ENCODE measurements at places on chromosomes 1 and 21.

DNA sequence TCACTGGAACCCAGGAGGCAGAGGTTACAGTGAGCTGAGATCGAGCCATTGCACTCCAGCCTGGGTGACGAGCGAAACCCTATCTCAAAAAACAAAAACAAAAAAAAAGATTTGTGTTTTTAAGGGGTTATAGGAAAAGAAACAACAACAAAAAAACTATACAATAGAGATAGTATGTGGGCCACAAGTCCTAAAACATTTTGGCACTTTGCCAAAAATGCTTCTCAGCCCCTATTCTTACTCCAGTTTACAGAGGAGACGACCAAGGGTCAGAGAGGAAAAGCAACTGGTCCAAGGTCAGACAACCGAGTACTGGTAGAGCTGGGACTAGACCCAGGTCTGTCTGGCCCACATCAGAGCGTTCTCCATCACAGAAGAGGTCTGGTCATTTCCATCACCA, 3.0 kb downstream of the FBXO44 start:
- no peak for DNase-seq

- no peak for DNase-seq
Observed at GRCh38 chr1:183646776-183647175, 6.3 kb downstream of the APOBEC4 start.

DNA sequence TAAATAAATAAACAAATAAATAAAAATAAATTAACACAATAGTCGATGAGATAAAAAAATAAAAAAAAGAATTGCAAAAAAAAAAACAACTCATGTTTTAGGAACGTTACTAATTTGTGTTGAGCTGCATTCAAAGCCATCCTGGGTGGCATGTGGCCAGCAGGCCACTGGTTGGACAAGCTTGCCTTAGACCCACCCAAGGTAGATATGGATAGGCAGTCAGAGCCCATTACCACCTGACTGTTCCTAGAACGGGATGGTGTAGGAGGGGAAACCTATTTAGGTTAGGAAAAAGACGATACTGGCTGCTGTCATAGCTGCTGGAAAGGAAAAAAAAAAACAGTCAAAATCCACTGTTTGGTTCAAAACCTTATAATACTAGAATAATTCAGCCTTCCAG, 40.8 kb downstream of the HTR6 start:
- no peak for DNase-seq

- no peak for DNase-seq
Observed at GRCh38 chr1:221548942-221549341, 192.9 kb downstream of the DUSP10 start.

- no peak for DNase-seq
Observed at GRCh38 chr1:10671090-10671489, 125.4 kb downstream of the CASZ1 start.

DNA sequence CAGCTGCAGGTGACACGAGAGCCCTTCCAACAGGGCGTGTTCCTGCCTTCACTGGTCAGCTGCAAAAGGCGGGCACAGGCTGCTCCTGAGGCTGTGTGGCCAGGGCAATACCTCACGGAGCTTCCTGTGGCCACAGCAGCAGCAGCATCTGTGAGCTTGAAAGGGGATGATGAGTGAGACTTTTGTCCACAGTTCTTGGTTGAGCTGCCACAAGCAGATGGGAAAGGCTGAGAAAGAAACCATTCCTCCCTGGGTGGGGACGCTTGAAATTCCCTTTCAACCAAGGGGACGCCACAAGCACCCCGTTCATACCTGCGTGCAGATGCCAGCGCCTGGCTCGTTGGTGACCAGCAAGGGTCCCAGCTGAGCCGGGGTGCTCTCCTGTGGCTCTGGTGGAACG, 37.6 kb downstream of the B3GALT5 start:
- no peak for DNase-seq

GRCh38 chr1:45266151-45266801, 59.9 kb upstream of the ZSWIM5 start:
- no peak for DNase-seq

GRCh38 chr1:200907611-200908097, 13.0 kb downstream of the INAVA start:
- no peak for DNase-seq

GRCh38 chr1:202160377-202160940, at the start of gene PTPN7:
TSS of gene PTPN7 (minus strand) at chr1:202160602. CDS start at chr1:202159402, 1,200 bp downstream.
- no peak for DNase-seq

GRCh38 chr1:225413708-225414375, 14.0 kb downstream of the LBR start:
- no peak for DNase-seq

DNA sequence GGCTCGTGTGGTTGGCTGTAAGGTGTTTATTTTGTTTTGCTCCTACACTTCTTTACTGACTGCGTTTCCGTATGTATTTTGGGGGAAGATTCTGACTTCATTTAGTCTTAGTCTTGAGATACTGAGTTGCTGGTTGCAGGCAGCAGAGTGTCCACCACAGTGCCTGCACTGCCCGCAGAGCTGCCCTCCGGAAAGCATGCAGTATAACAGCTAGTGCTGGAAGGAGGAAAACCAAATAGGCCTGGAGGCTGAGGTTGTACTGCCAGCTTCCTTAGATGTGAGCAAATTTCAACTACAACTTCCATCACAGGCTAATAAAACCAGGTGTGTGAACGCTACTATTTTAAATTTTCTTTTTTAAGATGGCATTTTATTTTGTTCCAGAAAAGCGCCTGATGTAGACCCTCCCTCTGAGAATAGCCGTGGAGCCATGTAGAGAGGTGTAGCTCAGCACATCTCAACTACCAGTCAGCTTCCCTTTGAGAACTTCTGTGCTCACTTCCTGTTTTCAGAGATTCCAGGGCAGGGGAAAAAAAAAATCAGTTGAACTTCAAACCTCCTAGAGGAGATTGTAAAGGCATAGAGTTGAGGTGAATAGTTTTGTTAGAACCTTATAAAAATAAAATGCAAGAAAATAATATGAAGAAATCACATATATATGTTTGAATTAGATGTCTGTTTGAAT, 17.6 kb downstream of the LMO4 start:
- DNase-seq: no peak

- DNase-seq: no peak
Observed at GRCh38 chr1:197663162-197663953, 111.9 kb downstream of the DENND1B start.

DNA sequence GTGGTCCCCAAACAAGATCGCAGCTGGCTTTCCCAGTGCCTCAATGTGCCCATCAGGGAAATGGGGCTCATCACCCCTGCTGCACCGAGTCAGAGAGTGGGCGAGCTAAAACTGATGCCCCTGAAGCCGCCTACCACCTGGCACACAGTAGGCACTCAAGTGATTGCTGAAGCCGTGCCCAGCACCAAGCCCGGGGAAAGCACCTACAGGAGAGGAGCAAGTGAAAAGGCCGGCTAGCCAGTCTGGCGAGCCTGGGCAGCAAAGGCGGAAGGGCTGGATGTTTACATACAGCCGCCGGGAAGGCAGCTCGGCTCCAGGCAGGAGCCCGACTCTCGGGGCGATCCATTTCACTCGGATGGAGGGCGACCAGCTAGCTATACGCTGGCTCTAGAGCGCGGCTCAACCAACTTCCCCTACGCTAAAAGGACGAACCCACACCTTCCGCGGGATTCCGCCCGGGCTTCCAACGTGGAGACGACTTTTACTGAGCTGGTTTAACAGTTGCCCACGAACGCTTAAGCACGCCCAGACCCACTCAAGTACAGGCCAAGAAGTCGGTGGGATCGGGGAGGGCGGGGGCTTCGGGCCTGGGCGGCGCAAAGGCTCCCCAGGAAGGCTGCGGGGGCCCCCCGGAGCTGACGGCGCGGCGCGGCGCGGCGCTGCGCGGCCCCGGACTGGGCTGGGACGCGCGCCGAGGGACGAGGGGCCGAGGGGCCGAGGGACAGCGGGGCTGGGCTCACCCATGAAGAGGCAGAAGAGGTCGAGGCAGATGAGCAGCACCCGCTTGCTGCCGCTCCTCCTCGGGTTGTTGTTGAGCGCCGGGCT, 1.0 kb downstream of the PLPP3 start:
- peak; percentile 71 for DNase-seq

DNA sequence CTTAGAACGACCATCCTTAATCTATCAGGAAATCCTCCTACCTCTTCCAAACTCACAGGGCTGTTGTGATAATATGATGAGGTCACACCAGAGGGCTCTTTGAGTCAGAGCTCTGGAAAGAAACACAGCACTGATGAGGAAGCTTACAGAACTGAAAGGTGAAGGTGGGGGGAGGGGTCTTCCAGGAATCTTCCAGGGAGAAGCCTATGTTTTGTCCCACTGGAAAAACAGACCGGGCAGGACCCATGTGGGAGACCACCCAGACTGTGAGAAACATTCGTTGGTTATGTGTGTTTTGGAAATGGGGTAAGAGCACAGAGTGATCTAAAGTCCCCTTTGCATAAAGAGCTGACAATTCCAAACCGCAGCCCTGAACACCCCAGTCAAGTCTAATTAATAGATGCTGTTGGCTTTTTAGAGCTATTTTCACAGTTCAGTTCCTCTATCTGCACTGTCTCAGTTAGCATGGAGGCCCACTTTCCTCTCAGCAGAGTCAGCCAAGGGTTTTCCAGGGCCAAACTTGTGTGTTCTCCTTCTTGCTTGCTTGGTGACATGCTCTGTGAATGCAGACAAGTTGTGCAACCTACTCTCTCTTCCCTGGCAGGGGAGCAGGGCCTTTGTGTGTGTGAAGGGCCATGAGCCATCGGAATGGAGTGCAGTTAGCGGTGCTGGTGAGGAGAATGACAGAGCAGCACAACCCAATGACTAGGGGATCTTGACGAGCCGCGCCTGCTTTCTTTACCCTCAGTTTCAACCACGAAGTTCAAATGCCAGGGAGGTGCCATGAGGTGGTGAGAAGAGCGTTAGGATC, 12.3 kb downstream of the PHLDA3 start:
- DNase-seq: no peak

GRCh38 chr21:25494804-25495203, 112.5 kb downstream of the MRPL39 start:
- DNase-seq: no peak

GRCh38 chr1:150612014-150612345, 17.4 kb downstream of the ENSA start:
- DNase-seq: no peak

GRCh38 chr21:28636752-28637691, 355.7 kb downstream of the LTN1 start:
- no peak for DNase-seq

DNA sequence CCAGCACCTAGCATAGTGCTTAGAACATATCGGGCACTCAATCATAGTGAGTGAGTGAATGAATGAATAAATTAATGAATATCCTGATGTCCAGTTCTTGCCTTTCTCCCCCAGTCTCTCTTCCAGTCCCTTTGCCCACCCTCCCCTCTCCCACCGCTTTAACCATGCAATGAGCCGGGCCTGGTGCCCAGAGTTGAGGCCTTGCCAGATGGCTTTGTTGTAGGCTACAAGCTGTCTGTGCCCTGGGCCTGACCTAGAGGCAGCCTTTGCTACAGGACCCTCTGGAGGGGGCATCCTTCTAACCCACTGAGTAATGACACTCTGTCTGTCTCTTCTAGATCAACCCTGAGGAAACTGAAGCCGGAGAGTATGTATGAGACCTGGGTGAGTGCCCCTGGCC, 6.9 kb downstream of the CASQ1 start:
- no peak for DNase-seq

DNA sequence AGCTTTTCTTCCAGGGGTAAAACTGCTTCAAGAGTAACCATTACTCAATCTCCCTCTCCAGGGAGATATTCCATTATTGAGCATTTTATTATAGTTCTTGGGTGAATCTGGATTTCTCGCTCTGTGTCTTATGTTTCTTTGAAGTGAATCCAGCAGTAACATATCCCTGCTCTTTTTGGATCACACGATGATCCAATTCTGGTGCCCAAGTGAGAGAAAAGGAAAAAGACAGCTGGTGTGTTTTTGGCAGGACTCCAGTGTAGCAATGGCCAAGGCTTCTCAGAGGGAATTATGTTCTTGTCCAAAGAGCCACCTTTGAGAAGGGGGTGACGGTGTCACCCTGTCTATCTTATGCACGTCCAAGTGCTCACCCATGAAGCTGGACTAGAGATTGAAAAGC, 140.3 kb upstream of the ERRFI1 start:
- DNase-seq: no peak

- no peak for DNase-seq
Observed at GRCh38 chr1:185734929-185735700, 924 bp downstream of the HMCN1 start.

DNA sequence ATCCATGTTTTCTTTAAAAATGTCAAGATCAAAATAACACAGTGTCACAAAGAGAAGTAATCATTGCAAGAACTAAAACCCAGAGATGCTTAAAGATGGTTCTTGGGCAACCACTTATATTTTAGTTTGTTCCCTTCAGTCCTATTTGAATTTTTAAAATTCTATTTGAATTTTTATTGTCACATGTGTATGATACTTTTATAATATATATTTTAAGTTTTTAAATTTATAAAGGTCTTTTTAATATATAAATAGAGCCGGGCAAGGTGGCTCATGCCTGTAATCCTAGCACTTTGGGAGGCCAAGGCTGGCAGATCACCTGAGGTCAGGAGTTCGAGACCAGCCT, 22.3 kb upstream of the DISC1 start:
- no peak for DNase-seq

GRCh38 chr1:21766210-21766609, 16.7 kb downstream of the USP48 start:
- no peak for DNase-seq

DNA sequence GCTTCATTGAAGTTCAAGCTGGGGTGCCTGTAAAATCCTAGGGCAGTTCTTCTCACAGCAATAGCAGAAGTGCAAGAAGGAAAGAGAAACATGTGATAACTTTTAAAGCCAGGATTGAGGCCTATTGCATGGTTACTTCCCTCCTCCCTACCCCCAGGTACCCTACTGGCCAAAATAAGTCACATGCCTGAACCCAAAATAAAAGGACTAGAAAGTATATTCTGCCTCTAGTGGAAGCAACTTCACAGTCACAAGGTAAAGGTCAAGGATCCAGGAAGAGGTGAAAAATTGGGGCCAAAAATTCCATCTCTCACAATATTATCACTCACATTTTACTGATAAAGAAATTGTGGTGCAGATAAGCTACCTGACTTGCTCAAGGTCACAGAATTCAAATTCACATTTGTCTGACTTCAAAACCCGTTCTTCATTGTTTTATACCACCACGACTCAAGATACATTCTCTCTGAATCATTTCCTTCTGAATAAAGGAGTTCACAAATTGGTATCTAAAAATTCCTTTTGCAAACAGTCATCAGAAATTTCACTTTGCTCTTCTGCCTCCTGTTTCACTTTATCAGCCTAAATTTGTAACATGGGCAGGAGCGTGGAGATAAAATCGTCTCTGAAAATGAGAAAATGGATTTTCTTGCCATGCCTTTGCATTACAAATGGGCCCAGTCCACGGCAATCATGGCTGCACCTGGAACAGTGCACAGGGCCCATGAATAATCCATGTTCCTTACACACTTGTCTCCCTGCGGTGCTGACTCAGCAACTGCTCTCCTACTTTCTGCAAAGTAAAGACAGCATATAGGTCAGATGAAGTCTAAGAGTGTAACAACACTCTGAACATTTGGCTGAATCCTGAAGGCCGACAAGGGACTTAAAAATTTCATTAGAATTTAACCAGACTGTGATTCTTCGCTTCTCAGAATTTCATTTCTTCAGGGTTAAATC, 485.3 kb upstream of the NFIA start:
- no peak for DNase-seq

- no peak for DNase-seq
Observed at GRCh38 chr1:240111558-240111957, 19.9 kb downstream of the FMN2 start.
